NCI-H1417 treated with DMSO at 0.1 percent for 48 hours (cell line): ENCODE measurements at places on chromosomes 3 and 15.

- no peak for DNase-seq
These were observed 103.2 kb downstream of the C3orf70 start for GRCh38 chr3:185049710-185050109.

- no peak for DNase-seq
These were observed 41.8 kb downstream of the LEKR1 start for GRCh38 chr3:156867920-156868319.

DNA sequence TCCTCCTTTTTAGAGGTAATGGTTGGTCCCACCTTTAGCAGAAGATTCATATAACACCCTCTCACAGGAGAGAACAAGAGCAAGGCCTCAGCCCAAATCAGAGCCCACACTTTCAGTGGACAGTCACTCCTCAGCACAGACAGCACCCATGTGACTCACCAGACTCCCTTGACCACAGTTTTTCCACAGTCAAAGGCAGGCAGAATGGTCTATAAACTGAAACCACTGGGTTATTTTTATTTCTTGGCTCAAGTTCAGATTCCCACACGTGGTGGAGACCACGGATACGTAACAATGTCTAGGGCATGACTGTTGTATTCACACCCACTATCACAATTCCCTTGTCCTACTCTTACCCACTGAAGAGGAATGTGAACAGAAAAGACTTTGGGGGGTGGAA lies 237.8 kb upstream of the UBE2E1 start:
- no peak for DNase-seq

DNA sequence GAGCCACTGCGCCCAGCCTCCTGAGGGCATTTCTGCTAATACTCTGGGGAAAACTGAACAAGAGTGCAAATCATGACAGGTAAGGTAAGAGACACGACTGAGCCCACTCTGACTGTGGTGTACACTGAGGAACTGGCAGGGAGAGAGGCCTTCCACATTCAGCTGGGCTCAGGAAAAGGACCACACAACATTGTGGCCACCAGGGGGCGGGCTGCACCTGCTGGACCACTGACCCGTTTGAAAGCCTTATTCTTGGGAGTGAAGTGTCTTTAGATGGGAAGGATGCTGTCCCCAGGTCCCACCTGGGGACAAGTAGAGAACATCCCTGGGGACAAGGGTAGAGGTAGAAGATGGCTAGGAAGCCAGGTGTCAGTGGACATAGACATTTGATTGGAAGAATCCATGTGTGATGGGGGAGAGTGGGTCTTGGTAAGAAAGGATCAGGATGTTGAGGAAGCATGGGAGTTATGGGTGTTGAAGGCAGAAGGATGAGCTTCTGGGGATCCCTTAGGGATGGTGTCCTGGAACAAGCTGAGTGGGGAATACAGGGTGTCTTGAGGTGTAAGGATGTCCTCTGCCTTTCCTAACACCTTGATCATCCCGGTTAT lies 6.2 kb upstream of the CTDSPL start:
- DNase-seq = no peak

- no peak for DNase-seq
These were observed 256.4 kb downstream of the MEX3B start for GRCh38 chr15:81789403-81789802.

- DNase-seq = no peak
These were observed 12.2 kb downstream of the TUBGCP4 start for GRCh38 chr15:43383070-43383469.

- no peak for DNase-seq
These were observed 4.6 kb upstream of the PRKCD start for GRCh38 chr3:53156368-53156834.

- no peak for DNase-seq
These were observed 44.6 kb downstream of the CCNL1 start for GRCh38 chr3:157115069-157116006.

DNA sequence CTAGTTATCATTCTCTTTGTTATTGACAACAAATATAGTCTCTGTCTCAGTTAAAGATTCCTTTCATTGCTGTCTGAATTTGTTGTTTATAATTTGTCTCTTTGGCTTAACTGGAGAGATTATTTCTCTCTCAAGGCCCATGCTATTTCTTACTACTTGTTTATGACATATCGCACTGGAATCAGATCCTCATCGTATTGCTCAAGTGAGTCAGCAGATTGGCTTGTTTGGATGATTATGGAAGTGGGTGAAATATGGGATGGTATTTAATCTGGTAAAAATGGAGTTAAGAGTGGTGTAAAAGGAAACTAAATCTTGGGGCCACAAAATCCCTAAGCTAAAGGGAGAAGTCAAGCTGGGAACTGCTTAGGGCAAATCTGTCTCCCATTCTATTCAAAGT lies 613.1 kb downstream of the SI start:
- no peak for DNase-seq

DNA sequence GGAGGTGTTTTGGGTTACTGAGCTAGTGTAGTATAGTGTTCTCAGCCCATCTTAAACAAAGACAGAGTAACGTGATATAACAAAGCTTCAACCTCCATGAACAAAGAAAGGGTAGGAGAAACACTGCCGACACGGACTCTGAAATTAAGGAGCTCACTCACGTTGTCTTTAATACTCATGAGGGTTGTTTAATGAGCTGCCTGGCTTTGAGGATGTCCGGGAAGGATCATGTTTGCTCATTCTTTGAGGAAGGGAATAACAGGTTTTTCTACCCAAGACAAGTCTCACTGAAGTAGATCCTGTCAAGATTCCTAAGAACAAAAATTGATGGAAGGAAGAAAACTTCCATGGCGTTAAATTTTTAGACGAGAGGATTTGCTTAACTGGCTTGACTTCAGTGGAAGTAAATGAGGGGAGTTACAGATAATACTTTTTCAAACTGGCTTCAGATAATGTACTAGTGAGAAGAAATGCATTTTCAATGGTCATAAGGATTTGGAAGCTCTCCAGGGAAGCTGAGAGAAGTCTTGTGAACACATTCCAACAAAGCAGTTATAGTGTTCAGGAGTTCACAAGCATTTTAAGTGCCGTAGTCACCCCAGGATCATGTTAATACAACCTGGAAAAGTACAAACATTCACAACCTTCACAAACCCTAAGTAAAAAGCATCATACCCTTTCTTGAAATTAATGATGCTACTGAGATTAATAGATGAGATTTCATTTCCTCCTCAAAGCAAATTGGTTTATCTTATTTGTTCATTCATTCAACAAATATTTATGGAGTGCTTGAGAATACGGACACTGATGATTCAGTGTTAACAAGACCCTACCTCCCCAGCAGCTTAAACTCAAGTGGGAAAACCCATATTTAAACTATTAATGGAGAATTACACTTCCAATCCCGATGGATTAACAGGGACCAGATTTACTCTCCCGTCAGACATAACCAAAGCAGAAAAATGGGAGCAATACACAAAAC lies 101.5 kb downstream of the SHQ1 start:
- DNase-seq = no peak

DNA sequence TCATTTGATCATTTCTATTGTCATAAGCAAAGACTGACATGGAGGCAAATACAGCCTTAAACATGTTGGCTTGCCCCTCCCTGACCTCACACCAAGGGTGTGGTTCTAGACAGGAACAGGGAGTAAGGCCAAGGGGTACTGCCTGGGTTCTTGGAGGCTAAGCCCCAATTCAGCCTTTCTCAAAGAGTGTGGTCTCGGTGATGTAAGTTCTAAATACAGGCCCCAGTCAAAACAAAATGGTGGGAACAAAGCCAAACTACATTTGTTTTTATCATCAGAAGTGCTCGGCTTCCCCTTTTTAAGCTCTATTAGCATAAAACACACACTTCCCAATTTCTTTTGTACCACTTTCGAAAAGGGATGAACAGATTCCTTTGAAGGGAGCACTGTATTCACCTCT lies 129.5 kb downstream of the ATP8B4 start:
- DNase-seq = no peak

- no peak for DNase-seq
These were observed 78.3 kb downstream of the SMAD6 start for GRCh38 chr15:66780172-66780972.

- DNase-seq = no peak
These were observed 69.8 kb upstream of the ROBO2 start for GRCh38 chr3:76969996-76970615.

- DNase-seq = no peak
These were observed 1097.8 kb downstream of the FHIT start for GRCh38 chr3:60153221-60153999.

- DNase-seq = no peak
These were observed 2.5 kb upstream of the FBN1 start for GRCh38 chr15:48647962-48648361.

DNA sequence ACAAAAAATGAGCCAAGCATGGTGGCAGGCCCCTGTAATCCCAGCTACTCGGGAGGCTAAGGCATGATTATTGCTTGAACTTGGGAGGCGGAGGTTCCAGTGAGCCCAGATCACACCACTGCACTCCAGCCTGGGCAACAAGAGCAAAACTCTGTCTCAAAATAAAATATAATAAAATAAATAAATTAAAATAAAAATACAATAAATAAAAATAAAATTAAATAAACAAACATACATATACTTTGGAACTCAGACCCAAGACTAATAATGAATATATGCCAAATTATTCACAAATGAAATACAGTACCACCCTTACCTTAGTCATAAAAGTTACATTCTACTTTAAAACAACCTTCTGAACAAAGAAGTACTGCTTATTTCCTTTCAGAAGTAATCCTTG lies 81.8 kb downstream of the SCAPER start:
- DNase-seq = no peak

DNA sequence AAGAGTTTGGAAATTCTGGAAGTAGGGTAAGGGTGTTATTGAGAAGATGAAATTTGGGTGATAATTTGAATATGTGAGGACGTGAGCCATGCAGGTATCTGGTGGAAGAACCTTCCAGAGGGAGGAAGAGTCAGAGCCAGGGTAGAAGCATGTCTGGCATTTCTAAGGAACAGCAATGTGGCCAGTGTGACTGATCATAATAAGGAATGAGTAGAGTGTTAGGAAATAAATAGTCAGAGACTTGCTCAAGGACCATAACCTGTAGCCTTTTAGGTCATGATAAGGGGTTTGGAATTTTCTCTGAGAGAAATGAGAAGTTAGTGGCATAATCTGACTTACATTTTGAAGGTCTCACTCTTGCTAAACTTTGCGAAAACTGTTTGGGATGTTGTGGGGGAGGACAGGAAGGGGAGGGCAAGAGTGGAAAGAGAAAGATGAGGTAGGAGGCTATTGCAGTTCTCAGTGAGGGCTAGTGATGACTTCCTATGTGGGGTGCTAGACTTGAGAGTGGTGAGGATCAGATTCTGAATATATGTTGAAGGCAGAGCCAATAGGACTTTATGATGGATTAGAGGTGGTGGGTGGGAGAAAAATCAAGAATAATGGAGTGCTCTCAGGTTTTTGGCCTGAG lies 568.3 kb downstream of the AGBL1 start:
- no peak for DNase-seq

- DNase-seq = no peak
These were observed 38.1 kb upstream of the LEKR1 start for GRCh38 chr3:156787926-156788663.

DNA sequence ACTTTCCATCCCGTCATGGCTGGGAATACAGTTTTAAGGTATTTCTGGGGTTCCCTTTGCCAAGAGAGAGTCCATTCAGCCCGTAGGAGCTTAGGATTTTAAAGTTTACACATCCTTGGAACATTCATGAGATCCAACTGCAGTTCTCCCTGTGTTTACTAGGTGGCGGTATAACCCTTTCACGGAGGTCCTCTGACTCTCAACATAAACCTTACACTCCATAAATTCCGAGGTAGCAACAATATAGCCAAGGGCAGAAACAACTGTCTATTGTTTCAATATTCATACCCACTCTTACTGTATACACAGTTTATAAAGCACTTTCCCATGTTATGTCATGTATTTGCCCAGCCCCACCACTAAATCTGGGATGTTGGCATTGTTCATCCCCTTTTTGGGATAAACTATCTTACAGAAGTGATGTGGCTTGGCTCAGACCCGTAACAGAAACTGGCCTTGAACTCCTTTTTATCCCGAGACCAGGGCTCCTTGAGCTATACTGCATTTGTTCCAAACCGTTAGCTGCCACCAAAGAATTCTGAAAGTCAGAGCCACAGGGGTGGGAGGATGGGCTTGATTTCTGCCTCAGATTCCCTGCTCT lies 69.2 kb upstream of the COL6A5 start:
- DNase-seq = peak; percentile 56

- no peak for DNase-seq
These were observed 1063.0 kb upstream of the GBE1 start for GRCh38 chr3:82824491-82824890.

DNA sequence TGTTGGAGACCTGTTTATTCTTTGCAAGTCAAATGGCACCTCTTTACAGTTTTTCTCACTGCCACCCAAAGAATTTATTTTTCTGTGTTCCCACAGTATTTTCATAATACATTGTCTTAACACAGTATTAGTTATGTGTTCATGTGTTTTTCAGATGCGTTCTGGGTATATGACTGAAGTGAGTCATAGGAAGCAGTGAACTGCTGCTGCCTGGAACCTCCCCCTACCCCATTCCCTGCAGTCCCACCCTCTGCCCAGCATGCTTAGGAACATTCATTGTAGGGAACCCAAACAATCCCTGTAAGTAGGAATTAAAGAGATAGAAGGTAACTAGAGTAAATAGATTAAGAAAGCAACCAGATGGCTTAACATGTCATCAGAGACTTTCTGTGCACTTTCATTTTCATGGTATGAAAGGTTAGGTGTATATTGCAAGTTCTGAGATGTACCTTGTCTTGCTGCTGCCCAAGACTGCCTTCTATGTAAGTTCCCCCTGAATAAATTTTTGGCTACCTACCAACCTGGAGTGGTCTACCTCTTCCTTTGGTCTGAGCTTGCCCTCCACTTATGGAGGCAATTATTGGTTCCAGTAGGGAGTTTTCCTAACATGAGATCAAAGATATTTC lies 21.9 kb upstream of the SQOR start:
- no peak for DNase-seq

DNA sequence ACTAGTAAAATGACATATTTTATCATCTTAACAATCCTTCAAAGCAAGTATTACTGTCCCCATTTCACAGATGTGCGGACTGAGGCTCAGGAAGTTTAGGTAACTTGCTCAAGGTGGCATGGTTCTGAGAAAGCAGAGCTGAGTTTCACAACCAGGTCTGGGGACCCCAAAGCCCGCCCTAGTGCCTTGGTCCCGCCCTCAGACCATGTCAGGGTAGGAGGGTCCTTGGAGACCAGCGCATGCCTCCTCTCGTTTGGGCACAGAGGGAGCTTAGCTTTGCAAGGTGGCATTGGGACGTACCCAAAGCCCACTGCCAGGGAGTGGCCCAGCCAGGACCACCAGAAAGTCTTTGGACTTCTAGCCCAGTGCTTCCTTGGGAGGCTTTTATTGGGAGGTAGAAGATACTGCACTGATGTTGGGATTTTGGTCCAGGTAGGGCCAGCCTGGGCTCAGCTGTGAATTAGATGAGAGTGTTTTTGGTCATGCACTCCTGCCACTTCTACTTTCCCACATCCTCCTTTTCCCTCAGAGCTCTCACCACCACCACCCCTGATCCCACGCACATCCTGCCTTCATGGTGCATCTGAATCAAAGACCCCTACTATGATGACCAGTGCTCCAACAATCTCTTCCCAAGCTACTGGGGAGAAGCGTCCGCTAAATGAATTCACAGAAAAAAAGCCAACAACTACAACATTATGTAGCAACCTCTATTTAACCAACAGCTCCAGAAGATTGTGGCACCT lies 307.9 kb downstream of the TLE3 start:
- no peak for DNase-seq

- DNase-seq = no peak
These were observed 114.1 kb upstream of the GALNT15 start for GRCh38 chr3:16060358-16060852.

GRCh38 chr3:64046592-64046991 lies 23.3 kb upstream of the PSMD6 start:
- DNase-seq = no peak

GRCh38 chr3:17514597-17514996 lies 227.8 kb downstream of the TBC1D5 start:
- no peak for DNase-seq

- DNase-seq = no peak
These were observed 67.2 kb downstream of the NR1I2 start for GRCh38 chr3:119849126-119849525.
